ENCODE measurements at places on chromosomes 5 and 9. TPM values are rescaled to one million over a fixed set of nuclear protein-coding genes. Genes with fewer than 3 reads are reported as not detected.

Gene COL5A1
- 21.6 TPM for total RNA-seq

Gene GDA
- not detected for total RNA-seq

Gene LHX3
- not detected for total RNA-seq

- no peak for DNase-seq
Observed at GRCh38 chr9:16254674-16255073, 615.8 kb downstream of the BNC2 start.

- no peak for DNase-seq
Observed at GRCh38 chr9:122050167-122050566, 42.9 kb downstream of the TTLL11 start.

GRCh38 chr5:150026682-150027172 is 26.2 kb downstream of the HMGXB3 start:
- no peak for DNase-seq

Measured in cardiac septum (tissue), 1 donor.